ENCODE measurements at places on chromosomes 12 and 14. TPM values are rescaled to one million over a fixed set of nuclear protein-coding genes. Genes with fewer than 3 reads are reported as not detected.

GRCh38 chr12:47504775-47505446 lies 200.9 kb downstream of the RPAP3 start:
- DNase-seq, result no peak

- peak; percentile 19 for DNase-seq
These were observed 29.2 kb upstream of the C14orf180 start for GRCh38 chr14:104550340-104550860.

- no peak for DNase-seq
These were observed 4.9 kb upstream of the KRT5 start for GRCh38 chr12:52524898-52525591.

The FITM1 gene
- polyA plus RNA-seq, result 0.12 TPM

- no peak for DNase-seq
These were observed 4.2 kb downstream of the IFFO1 start for GRCh38 chr12:6551496-6552139.

DNA sequence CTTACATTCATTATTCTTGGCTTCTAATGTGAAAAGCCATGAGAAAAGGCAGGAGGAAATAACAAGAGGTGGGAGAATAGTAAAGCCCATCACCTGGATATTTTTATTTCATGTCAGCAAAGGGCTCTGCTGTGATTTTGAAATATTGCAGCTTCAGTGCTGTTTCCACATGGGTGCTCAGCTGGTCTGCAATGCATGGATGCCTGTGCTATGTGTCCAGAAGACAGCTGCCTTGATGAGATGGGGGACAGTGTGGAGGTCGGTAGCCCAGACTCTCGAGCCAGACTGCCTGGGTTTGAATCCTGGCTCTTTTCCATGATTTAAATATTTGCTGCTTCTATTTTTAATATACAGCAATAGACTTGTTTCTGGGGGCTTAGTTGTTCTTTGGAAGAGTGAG lies 477.5 kb upstream of the GARIN6 start:
- no peak for DNase-seq

The SIVA1 gene
- 137 TPM for polyA plus RNA-seq

DNA sequence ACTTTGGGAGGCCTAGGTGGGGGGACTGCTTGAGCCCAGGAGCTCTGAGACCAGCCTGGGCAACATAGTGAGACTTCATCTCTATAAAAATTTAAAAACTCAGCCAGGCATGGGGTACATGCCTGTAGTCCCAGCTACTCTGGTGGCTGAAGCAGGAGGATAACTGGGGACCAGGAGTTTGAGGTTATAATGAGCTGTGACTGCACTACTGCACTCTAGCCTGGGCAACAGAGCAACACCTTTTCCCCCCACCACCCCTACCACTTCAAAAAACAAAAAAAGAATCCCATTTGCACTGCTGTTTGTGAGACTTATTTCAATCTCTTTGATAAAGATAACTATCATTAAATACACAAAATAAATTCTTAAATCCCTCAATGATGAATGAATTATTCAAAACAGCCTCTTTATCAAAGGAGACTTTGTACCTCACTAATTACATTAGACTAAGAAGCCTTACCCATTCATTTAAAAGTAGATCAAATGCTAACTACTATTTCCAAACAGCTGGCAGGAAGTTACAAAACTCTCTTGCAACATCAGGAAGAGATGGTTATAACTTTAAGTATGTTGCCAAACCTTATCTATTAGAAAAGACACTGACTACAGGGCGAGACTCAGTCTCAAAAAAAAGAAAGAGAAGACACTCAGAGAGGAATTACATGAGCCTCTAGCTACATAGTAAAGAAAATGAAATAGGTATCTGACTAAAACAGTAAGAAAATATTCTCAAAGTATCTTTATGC lies 14.7 kb downstream of the BLTP3B start:
- DNase-seq, result no peak

DNA sequence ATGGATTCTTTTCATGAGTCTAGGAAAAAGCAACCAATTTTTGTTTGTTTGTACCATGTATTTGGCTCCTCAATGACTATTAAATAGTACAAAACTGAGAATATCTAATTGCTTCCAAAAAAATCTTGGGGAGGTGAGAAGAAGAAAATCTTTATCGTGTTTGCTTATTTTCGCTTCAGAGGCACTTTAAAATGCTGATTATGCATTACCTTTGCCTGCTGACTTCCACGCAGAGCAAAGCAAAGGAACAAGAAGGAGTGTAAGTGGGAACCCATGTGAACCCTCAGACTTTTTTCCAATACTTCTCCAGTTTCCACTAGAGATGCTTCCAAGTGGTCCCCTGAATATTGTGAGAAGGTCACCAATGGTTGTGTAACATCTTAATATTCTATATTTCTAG lies 43.2 kb upstream of the STRN3 start:
- no peak for DNase-seq

GRCh38 chr14:21026988-21027315 lies 2.1 kb upstream of the NDRG2 start:
- DNase-seq, result no peak

GRCh38 chr12:93796729-93797128 lies 119.6 kb downstream of the CRADD start:
- no peak for DNase-seq

The CLECL1 gene
- polyA plus RNA-seq, result not detected

The DPY19L2 gene
- polyA plus RNA-seq, result 4.8 TPM

GRCh38 chr14:90611936-90612335 lies 204.3 kb downstream of the TTC7B start:
- no peak for DNase-seq

The GNPNAT1 gene
- polyA plus RNA-seq, result 18.0 TPM

- DNase-seq, result peak; percentile 75
These were observed 17.4 kb downstream of the TEAD4 start for GRCh38 chr12:2976581-2976996.

- no peak for DNase-seq
These were observed 825.5 kb upstream of the SEL1L start for GRCh38 chr14:82359201-82359600.

The SERPINA9 gene
- not detected for polyA plus RNA-seq

DNA sequence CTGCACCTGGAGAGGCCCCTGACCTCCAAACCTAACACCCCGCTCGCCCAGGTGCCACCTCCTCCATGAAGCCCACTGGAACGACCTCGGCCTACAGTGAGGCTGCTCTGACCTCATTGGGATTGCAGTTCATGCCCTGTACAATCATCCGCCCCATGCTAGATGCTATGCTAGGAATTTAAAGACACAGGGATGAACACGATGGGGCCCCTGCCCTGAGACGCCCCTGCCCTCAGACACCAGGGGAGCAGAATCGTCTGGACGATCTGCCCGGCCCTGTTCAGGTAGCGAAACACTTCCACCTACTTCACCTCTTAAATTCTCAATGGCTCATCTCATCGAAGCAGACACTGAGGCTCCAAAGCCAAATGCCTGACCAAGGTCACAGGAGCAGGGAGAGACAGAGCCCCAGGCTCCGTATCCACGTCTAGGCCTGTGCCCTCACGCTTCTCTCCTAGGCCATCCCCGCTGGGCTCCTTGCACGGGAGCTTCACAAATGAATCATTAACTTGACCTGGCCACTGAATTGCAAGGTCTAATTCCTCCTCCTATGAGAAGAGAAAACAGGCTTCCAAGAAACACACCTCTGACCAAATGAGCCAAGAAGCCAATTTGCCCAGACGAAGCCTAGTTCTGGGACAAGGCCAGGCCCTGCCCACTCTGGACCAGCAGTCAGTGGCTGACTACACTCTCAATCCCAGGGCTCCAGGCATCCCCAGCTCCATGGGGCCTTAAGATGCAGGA lies 35.2 kb downstream of the SCARB1 start:
- DNase-seq, result no peak

GRCh38 chr12:42810006-42810405 lies 220.5 kb upstream of the PRICKLE1 start:
- no peak for DNase-seq

The MARS1 gene
- polyA plus RNA-seq, result 158 TPM

The SPTB gene
- 0.24 TPM for polyA plus RNA-seq

- DNase-seq, result no peak
These were observed 120.9 kb downstream of the BEGAIN start for GRCh38 chr14:100466111-100466856.

Measured in SK-N-SH (cell line).